ENCODE measurements at places on chromosomes 7 and 10.

- peak; percentile 95 for DNase-seq
Observed at GRCh38 chr10:79347226-79347893, at the start of gene PPIF. Gene PPIF, plus strand, starts transcription at chr10:79347469. Its CDS starts 80 bp downstream, at chr10:79347549.

GRCh38 chr7:21805791-21806190 is 139.9 kb downstream of the CDCA7L start:
- DNase-seq: no peak

DNA sequence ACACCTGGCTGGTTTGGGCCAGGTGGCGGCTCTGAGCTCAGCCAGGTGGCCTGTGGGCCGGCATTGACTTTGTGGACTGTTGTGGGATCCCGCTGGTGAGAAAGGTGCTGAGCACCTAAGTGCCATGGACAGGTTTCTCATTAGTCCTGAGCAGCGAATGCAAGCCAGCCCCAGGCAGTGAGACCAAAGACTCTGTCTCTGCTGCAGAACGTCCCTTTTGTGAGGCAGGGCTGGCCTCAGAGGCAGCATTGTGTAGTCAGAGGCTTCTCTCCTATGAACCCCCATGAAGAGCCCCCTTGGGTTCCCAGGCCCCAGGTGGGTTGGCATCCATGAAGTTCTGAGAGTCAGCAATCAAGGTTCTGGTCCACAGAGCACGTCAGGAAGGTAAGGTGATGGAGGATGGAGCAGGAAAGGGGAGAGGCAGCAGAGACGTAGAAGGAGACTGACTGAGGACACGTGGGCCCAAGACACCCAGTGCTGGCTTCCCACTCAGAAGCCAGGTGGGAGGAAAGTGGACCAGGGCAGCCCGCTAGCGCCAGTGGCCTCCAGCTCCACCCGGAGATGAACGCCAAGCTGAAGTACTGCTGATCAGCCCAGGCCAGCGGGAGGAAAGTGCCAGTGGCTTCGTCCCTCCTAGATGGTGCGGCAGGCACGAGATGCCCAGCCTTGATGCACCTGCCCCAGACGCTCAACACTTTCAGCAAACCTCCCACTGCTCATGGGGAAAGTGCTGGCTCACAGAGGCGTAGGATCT is 19.2 kb upstream of the PTPRN2 start:
- no peak for DNase-seq

DNA sequence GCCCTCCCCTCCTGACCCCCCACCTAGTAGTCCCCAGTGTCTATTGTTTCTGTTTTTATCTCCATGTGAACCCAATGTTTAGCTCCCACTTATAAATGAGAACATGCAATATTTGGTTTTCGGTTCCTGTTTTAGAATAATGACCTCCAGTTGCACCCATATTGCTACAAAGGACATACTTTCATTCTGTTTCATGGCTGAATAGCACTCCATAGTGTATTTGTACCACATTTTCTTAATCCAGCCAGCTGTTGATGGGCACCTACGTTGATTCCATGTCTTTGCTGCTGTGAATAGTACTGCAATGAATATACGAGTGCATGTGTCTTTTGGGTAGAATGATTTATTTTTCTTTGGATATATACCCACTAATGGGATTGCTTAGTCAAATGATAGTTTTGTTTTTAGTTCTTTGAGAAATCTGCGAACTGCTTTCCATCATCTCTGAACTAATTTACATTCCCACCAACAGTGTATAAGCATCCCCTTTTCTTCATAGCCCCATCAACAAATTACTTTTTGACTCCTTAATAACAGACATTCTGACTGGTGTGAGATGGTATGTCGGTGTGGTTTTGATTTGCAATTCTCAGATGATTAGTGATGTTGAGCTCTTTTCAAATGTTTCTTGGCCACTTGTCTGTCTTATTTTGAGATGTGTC is 128.4 kb upstream of the PHYHIPL start:
- no peak for DNase-seq
